ENCODE measurements at places on chromosomes 7 and 10.

DNA sequence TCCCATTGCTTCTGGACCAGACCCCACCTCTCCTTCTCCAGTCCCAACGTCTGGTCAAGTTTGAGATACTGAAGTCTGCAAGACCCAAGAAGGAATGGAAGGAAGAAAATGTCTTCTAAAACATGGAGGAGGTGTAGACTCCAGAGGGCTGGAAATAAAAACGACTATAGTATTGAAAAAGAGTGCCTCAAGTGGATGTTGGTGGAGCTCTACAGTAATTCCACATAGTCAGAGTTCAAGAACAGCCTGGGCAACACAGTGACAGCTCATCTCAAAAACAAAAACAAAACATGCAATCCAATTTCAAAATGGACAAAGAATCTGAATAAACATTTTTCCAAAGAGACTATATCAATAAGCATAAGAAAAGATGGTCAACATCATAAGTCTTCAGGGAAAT lies 2.3 kb upstream of the PCGF6 start:
- no peak for DNase-seq

- DNase-seq = no peak
Measured at GRCh38 chr10:101687071-101687658, 7.8 kb downstream of the FBXW4 start.

DNA sequence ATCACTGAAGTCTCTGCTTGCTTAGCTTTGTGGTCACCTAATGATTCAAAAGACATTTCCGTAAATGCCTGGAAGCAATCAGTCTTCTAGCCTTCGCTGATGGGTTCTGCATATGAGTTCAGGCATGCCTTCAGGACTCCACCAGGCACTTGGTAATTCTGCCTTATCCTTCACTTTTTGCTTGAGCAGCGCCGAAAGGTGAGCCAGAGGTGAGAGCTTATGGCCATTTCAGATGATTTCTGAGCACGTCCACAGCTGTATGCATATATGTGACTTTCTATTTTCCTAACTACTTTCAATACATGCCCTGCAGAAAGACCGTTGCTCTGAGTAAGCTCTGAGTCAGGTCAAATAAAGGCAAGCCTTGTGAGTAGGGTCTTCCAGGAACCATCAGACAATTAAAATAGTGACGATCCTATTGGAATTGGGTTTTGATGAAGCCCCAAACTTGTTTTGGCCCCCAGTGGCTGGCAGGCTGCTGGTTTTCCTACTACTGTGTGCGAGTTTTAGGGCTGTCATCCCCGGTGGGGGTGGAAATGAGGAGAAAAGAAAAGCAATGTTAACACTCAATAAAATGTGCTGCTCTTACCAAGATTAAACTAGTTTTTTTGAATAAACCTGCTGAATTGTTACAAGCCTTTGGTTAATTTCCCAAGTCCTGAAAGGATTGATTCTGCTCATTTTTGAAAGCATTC lies 154.4 kb upstream of the AKR1E2 start:
- no peak for DNase-seq

GRCh38 chr7:19928247-19928646 lies 154.8 kb upstream of the TMEM196 start:
- no peak for DNase-seq

- DNase-seq = no peak
Measured at GRCh38 chr7:47992446-47992845, 13.0 kb upstream of the HUS1 start.

DNA sequence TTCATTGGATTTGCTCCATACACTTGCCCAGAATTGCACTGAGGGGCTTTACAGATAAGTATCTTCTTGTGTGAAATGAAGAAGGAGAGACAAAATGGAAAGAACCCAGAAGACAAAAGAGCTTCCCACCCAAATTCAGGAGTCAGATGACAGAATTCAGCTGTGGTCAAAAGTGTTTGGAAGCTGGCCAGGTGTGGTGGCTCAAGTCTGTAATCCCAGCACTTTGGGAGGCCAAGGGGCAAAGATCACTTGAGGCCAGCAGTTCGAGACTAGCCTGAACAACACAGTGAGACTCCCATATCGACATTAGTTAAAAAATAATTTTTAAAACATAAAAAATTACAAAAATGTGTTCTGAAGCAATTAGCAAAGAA lies 27.1 kb downstream of the DUSP5 start:
- DNase-seq = no peak

- DNase-seq = no peak
Measured at GRCh38 chr7:111840528-111840927, 278.2 kb upstream of the IMMP2L start.

GRCh38 chr7:28477041-28477442 lies 64.7 kb downstream of the CREB5 start:
- no peak for DNase-seq

DNA sequence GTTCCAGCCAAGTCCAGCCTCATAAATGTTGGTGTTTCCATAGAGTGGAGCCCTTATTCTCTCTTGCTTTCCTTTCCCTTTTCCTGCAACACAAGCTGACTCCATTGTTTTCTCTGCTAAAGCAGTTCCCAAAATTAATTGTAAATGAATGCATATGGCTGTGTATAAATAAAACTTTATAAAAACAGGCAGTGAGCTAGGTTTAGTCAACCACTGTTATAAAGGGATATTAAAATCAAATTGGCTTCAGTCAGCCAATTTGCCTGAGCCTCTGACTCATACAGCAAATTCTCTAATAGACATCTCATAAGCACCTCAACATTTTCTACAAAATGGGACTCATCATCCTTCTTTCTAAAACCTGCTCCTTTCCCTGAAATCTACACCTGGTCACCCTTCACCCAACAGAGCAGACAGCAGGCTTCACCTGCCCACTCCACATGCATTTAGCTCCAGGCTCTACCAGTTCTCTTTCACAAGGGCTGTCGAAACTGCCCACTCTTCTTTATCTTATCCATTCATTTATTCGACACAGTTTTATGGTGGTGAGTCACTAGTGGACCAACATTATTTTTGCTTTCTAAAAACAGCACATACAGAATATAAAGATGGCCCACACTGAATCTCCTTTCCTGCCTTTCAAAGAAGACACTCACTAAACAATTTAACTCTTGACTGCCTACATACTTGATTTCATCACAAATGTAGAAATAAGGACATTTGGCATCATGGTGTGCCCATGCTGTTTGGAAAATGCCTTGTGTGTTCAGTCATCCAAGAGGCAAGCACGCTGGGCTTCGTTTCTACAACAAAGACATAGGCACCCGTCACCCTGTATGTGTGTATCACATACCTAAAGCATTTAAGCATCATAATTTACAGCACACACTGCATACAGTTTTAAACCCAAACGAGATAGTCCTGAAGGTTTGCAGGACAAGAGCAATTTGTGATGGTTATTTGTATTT lies 74.6 kb upstream of the C7orf33 start:
- DNase-seq = no peak
